ENCODE measurements at places on chromosomes 1 and 21. TPM values are rescaled to one million over a fixed set of nuclear protein-coding genes. Genes with fewer than 3 reads are reported as not detected.

GRCh38 chr21:38775733-38776132 lies 30.0 kb upstream of the ETS2 start:
- no peak overlapping the region for H3K4me3 ChIP-seq
- no peak for DNase-seq
- H3K36me3 ChIP-seq: no peaks in the 10 kb centered on the region
- H3K27ac ChIP-seq: no peak overlapping the region
- H3K27me3 ChIP-seq: no peaks in the 10 kb centered on the region

DNA sequence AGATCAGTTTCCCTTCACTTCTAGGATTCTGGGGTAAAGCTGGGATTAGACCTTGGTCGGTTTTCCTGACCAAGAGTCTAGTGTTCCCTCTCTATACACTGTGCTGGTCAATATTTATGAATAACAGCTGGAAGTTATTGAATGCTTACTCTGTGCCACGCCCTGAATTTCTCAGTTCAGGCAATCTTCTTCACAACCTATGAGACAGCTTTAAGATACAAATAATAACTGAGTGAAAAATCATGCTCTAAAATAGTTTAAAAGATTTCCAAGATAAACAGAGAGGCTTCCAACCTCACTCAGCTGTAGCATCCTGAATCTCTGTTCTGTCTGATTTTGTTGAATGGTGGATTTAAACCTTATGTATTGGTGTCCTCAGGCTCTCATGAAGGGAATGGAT lies 72.2 kb downstream of the GNG12 start:
- H3K27me3 ChIP-seq: no peaks in the 10 kb centered on the region
- DNase-seq: no peak
- no peak overlapping the region for H3K4me3 ChIP-seq

GRCh38 chr1:41409825-41410224 lies 48.6 kb downstream of the FOXO6 start:
- no peak overlapping the region for H3K4me3 ChIP-seq
- no peaks in the 10 kb centered on the region for H3K36me3 ChIP-seq
- no peak for DNase-seq
- peaks cover 32% of the 10 kb centered on the region for H3K27me3 ChIP-seq

DNA sequence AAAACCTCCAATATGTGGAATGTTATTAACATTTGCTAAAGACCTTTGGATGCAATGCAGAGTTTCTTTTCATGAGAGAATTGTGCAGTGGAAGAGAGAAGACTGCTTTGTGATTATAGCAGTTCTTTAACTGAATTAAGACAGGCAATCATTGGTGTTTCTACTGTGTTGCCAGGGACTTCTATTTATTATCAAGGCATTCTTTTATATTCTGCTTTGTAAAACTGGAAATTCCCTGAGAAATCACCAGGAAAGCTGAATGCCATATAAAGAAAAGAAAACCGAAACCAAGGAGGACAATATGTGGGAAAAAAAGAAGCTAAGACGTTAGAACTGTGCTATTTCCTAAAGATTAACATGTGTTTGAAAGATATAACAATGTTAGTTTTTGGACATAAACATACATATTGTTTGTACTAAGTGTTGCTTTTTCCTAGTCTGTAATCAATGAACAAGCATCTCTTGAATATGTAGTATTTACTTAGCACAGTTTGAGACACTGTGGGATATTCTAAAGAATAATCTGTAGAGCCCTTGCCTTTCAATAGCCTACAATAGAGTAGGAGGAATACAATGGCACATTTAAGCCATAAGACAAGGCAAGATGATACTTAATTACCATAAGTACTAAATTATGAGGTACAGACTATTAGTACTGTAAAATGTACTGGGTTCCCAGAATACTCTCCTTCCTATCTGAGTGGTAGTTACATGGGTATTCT lies 47.1 kb downstream of the EXTL2 start:
- no peaks in the 10 kb centered on the region for H3K27me3 ChIP-seq
- no peak overlapping the region for H3K27ac ChIP-seq
- H3K4me1 ChIP-seq: no peaks in the 10 kb centered on the region
- H3K36me3 ChIP-seq: no peaks in the 10 kb centered on the region
- no peak overlapping the region for H3K4me3 ChIP-seq
- no peak for DNase-seq

DNA sequence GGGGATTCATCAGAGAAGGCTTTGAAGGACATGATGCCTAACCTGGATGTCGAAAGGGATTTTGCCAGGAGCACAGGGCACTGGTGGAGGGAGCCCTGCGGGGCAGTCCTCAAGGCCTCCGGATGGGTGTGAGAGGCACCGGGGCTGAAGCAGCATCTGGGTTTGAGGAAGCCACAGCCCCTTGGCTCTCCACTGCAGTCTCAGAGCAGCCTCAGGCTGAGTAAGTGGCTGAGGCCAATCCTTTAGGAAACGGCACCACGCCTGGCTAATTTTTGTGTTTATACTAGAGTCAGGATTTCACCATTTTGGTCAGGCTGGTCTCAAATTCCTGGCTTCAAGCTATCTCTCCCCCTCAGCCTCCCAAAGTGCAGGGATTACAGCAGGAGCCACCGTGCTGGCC lies 12.0 kb downstream of the ERVH48-1 start:
- DNase-seq: no peak
- no peak overlapping the region for H3K4me3 ChIP-seq
- no peak overlapping the region for H3K27ac ChIP-seq
- H3K27me3 ChIP-seq: no peaks in the 10 kb centered on the region
- H3K36me3 ChIP-seq: peaks cover 22% of the 10 kb centered on the region

DNA sequence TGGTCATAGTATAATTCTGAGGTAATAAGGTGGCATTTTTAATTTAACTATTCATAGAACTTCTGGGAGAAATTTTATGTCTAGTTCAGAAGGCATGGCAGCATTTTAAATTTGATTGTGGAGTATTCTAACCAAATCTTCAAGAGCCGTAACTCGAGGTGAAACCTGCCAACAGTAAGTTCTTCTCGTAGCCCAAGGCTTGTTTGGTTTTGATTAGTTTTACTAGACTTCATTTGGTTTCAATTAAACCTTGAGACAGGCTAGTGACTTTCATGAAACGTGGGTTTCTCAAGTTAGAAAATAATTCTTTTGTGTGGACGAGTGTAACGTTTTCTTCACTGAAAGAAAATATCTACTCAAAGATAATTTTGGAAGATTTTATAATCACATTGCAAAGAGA lies 395.5 kb downstream of the USP25 start:
- H3K36me3 ChIP-seq: no peaks in the 10 kb centered on the region
- H3K27me3 ChIP-seq: no peaks in the 10 kb centered on the region
- no peak overlapping the region for H3K27ac ChIP-seq
- DNase-seq: no peak
- H3K4me1 ChIP-seq: no peaks in the 10 kb centered on the region

- no peak overlapping the region for H3K4me3 ChIP-seq
- H3K27ac ChIP-seq: no peak overlapping the region
- H3K36me3 ChIP-seq: no peaks in the 10 kb centered on the region
These were observed 98.6 kb downstream of the ADGRL2 start for GRCh38 chr1:81899214-81899821.

MYOC gene
- 0.28 TPM for total RNA-seq

DNA sequence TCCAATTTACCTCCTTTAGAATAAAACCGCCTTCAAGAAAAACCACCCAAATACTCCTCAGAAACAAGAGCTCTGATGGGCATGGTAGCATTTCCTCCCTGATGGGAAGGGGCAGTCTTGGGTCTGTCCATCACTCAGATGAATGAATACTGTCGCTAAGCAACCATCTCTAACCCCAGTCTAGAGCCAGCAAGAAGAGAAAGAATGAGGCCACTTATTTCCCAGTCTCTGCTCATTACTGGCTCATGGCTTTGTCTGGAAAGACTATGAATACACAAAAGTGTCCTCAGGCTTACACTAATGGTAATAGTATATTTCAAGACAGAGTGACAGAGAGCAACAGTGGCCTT lies 51.0 kb upstream of the F3 start:
- H3K4me1 ChIP-seq: no peaks in the 10 kb centered on the region
- H3K36me3 ChIP-seq: no peaks in the 10 kb centered on the region
- DNase-seq: no peak
- H3K27me3 ChIP-seq: no peaks in the 10 kb centered on the region

DNA sequence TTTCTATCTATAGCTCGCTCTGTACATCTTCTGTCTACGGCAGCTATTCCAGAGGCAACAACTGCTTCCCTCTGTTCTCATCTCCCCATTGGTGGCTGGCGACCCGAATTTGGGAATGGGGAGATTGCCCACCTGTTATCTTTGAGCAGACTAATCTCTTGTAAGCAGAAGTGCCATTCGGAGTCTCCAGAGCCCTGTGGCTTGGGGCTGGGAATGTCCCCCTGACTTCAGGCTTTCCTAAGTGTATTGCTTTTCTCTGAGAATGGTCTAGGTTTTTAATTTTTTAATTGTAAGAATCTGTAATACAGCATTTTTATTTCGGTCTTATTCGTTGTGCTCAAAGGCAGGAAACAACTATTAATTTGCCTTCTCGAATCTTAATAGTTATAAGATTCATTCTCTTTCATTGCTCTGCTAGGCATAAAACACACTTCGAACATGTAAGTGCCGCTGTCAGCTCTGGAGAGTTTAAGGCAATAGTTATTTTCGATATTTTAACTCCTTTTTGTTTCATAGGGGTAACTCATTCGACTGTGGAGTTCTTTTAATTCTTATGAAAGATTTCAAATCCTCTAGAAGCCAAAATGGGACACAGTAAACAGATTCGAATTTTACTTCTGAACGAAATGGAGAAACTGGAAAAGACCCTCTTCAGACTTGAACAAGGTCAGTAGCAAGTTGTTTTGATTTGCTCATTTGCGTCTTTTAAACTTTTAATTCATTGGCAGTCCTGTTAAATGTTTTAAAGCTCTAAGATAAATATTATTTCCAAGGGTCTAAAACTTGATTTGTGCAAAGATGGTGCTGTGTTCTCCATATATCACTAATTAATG lies 514 bp downstream of the AGL start:
- DNase-seq: no peak
- H3K4me1 ChIP-seq: peaks cover 10% of the 10 kb centered on the region
- peak overlapping the region; percentile 70 for H3K27ac ChIP-seq
- no peaks in the 10 kb centered on the region for H3K36me3 ChIP-seq
- H3K4me3 ChIP-seq: peak overlapping the region; percentile 94

GRCh38 chr21:44658541-44658910 lies 794 bp downstream of the KRTAP12-3 start:
- DNase-seq: no peak
- no peaks in the 10 kb centered on the region for H3K4me1 ChIP-seq
- no peaks in the 10 kb centered on the region for H3K27me3 ChIP-seq

DNA sequence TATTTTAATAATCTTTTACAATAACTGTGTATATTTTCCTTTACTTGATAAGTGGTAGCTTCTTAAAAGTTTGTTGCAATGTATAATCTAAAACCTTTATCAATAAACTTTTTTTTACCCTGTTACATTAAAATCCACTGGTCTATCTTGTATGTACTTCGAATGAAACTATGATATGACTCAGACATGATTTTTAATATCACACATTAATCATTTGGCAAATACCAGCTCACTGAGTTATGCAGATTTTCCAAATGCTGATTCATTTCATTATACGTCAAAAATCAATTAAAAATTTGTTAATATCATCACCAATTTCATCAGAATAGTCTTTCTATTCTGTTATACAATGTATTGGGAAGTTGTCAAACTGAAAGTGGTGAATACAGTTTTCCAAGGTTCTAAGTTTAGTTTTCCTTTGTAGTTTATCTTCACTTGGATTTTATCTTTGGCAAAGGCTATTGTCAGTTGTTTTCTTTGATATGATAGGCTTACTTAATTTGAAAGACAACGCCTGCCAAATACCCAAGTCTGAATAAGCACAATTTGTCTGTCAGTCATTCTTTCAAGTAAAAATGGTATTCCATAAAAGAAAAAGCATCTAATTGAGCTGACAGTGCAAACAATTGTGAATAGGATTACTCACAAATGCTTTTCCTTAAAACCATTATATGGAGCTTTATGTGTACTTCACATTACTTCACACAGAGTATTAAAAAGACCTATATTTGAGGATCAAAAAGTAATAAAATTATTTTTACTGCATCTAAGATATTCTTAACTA lies 127.0 kb downstream of the NME7 start:
- no peaks in the 10 kb centered on the region for H3K27me3 ChIP-seq
- DNase-seq: no peak
- H3K4me3 ChIP-seq: no peak overlapping the region
- no peak overlapping the region for H3K27ac ChIP-seq
- H3K36me3 ChIP-seq: no peaks in the 10 kb centered on the region

DNA sequence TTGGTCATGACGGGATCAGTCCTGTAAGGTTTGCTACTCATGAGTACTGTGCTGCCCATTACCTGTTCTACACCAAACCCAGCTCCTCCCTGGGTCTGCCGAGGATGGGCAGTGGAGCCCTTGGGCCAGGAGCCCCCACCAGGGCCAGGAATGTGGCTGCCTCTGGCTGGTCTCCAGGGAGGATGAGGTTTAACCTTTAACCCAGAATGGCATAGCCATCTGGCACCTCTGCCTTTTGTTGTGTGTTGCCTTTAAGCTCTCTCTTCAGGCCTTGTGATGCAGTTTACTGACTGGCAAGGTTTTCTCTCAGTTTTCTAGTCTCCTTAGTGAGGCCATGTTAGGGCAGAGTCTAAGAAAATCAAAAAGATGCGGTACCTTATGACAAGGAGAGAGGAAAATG lies 38.6 kb downstream of the SIPA1L2 start:
- peaks cover 3% of the 10 kb centered on the region for H3K4me1 ChIP-seq
- H3K27me3 ChIP-seq: no peaks in the 10 kb centered on the region
- H3K36me3 ChIP-seq: no peaks in the 10 kb centered on the region
- no peak for DNase-seq
